Activated naive CD8-positive, alpha-beta T cell treated with anti-CD3 and anti-CD28 coated beads, Interleukin-2, amount 10 ng/mL, durations not matched to agents 7 days and 5 days (primary cell): ENCODE measurements at places on chromosomes 12 and 14.

DNA sequence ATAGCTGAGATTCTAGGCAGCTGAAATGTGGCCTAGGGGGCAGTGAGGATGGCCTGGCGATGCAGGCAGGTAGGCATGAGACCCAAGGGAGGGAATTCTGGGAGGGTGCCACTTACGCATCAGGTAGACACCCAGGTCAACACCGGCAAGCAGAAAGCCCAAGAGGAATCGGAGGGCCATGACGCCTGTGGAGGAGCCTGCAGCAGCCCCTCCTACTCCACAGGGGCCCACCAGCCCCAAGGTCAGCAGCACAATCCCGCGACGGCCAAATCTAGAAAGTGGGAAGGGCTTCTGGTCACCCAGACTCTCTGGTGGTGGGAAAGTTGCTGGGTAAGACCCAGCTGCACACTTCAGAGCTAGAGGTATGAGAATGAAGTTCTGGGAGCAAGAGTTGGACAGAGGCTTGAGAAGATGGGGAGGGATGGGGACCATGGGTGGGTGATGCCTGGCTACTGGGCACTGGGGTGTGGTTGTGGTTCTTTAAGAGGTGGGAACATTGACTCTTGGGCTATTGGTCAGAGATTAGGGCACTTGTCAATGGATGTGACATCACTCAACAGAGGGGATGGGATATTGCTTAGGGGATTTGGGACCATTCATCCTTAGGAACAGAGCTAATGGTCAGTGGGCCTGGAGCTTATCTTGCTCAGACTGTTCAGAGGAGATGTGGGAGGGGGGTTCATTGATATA, 3.4 kb downstream of the SLC22A17 start:
- peaks cover 32% of the 10 kb centered on the region for H3K27me3 ChIP-seq
- H3K36me3 ChIP-seq, result peaks cover 2% of the 10 kb centered on the region
- DNase-seq, result no peak
- H3K4me1 ChIP-seq, result peaks cover 6% of the 10 kb centered on the region

DNA sequence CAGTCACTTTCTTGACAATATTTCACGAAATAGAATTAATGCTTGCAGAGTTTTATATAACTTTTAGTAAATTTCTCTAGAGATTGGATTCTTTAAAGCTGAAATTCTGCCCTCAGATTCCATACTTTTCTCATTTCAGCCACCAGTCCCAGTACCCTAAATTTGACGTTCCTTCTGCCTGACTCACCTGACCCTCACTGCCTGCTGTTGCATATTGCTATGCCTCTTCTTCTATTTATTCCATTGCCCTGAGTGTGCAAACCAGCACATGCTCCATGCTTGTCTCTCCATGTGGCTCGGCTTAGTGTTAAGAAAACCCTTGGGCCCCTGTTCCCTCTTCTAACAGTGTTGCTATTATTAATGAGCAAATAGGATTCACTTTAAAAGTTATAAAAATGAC, 533.3 kb downstream of the LRFN5 start:
- H3K4me3 ChIP-seq, result no peak overlapping the region
- DNase-seq, result no peak
- no peak overlapping the region for H3K27ac ChIP-seq
- H3K27me3 ChIP-seq, result no peaks in the 10 kb centered on the region
- H3K4me1 ChIP-seq, result no peaks in the 10 kb centered on the region

DNA sequence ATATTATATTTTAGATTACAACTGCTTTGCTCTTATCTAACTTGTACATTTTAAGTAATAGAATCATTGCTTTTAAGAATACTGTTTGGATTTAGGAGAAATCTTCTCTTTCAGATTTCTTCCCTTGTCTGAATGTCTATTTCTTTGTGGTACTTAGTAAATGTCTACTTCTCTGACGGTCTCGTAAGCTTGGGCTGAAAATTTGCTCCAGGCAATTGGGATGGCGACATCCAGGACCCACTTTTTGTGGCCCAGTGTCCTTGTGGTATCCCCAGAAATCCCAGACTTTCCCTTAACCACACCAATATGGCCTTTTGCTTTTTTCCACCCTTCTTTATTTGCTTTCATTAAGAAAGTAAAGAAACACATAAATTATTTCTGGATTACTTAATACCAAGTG, 24.0 kb upstream of the CCER1 start:
- H3K36me3 ChIP-seq, result no peaks in the 10 kb centered on the region
- no peaks in the 10 kb centered on the region for H3K4me1 ChIP-seq
- no peak overlapping the region for H3K4me3 ChIP-seq
- H3K27me3 ChIP-seq, result peaks cover 20% of the 10 kb centered on the region
- no peak overlapping the region for H3K27ac ChIP-seq
- no peak for DNase-seq

GRCh38 chr14:50488521-50488920, 43.8 kb downstream of the MAP4K5 start:
- H3K36me3 ChIP-seq, result peaks cover 22% of the 10 kb centered on the region
- no peak overlapping the region for H3K4me3 ChIP-seq
- peaks cover 2% of the 10 kb centered on the region for H3K4me1 ChIP-seq
- DNase-seq, result no peak
- H3K27ac ChIP-seq, result no peak overlapping the region

- H3K27ac ChIP-seq, result no peak overlapping the region
- H3K36me3 ChIP-seq, result no peaks in the 10 kb centered on the region
- peaks cover 26% of the 10 kb centered on the region for H3K27me3 ChIP-seq
- no peak overlapping the region for H3K4me3 ChIP-seq
- peaks cover 2% of the 10 kb centered on the region for H3K4me1 ChIP-seq
- no peak for DNase-seq
These were observed 35.0 kb upstream of the KCNA5 start for GRCh38 chr12:5008661-5009060.

- peaks cover 56% of the 10 kb centered on the region for H3K4me1 ChIP-seq
- H3K36me3 ChIP-seq, result peaks cover 7% of the 10 kb centered on the region
These were observed 22.3 kb upstream of the PLXNC1 start for GRCh38 chr12:94126067-94126466.

DNA sequence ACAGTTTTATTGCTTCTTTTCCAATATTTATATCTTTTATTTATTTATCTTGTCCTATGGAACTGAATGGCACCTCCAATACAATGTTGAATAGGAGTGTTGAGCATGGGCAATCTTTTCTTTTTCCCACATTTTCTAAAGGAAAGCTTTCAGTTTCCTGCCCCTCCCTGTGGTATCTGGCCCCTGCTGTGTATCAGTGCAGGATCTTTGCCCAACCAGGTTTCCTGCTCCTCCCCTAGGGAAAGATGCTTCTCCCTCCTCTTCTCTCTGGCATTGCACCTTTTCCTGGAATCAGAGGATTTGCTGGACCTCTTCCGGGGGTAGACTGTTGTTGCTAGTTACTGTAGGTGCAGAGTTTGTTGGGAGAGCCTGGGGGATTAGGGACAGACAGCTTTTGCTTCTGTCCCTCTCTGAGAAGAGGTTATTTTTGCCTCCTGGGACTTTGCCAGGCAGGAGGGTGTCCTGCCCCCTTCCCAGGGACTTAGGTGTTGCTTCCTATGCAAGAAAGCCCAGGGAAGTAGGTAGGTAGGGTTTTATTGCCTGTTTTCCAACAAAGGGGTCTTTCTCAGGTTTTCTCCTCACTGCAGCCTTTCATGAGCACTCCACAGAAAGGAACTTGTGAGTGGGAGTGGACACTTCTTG, 67.6 kb downstream of the POLR3B start:
- H3K4me3 ChIP-seq, result no peak overlapping the region
- H3K4me1 ChIP-seq, result no peaks in the 10 kb centered on the region

GRCh38 chr12:125065021-125065918, at the start of gene AACS:
TSS of gene AACS (plus strand) at chr12:125065435. CDS start at chr12:125065585, 150 bp downstream.
- H3K27ac ChIP-seq, result peak within 1 kb of the TSS; percentile 79

- H3K4me3 ChIP-seq, result no peak overlapping the region
- no peak for DNase-seq
- no peaks in the 10 kb centered on the region for H3K36me3 ChIP-seq
- H3K27me3 ChIP-seq, result no peaks in the 10 kb centered on the region
- H3K4me1 ChIP-seq, result no peaks in the 10 kb centered on the region
These were observed 6.9 kb downstream of the MGAT4C start for GRCh38 chr12:86249276-86249675.

- peak overlapping the region; percentile 97 for H3K27ac ChIP-seq
- no peak for DNase-seq
- peaks cover 70% of the 10 kb centered on the region for H3K4me1 ChIP-seq
These were observed 23.0 kb downstream of the SH2B3 start for GRCh38 chr12:111428728-111429175.

- H3K27ac ChIP-seq, result no peak overlapping the region
- no peak overlapping the region for H3K4me3 ChIP-seq
- H3K27me3 ChIP-seq, result peaks cover 5% of the 10 kb centered on the region
- no peaks in the 10 kb centered on the region for H3K36me3 ChIP-seq
These were observed 22.2 kb downstream of the CYP46A1 start for GRCh38 chr14:99706107-99706900.

DNA sequence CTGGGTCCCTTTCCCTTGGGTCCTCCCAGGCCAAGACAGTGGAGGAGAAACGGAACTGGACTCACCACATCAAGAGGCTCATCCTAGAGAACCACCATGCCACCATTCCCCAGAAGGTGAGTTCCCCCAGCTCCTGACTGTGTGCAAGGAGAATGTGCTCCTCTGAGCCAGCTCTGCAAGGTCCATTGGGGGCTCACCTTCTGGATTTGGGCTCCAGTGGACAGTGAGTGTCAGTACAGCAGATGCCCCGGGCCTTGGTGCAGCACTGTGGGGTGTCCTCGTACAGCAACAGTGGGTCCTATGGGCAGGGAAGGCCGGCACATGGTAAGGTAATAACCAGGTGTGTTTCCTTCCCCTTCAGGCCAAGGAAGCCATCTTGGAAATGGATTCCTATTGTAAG, 27.8 kb downstream of the PLEKHG3 start:
- H3K4me1 ChIP-seq, result peaks cover 12% of the 10 kb centered on the region
- no peak overlapping the region for H3K27ac ChIP-seq
- H3K36me3 ChIP-seq, result no peaks in the 10 kb centered on the region
- no peak for DNase-seq
- no peaks in the 10 kb centered on the region for H3K27me3 ChIP-seq
